Bronchial epithelial cell (primary cell): ENCODE measurements at places on chromosomes 5 and 9.

DNA sequence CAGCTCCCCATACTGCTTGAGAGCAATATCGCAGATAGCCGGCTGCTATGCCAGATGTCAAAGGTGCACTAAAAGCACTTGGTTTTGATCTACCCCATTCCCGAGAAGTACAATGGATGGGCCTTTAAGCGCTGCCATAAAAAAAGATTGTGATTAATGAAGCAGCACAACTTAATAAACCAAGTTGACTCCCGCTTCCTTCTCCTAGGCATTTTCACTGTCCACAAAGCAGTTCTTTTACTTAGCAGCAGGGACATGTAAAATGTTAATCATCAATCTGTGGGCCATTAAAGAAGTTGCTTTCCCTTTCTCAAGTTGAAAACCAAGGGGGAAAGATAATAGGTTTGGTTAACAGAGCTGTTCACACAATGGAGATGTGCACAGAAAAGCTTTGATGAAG lies 176.4 kb downstream of the TRPM6 start:
- DNase-seq, result no peak

DNA sequence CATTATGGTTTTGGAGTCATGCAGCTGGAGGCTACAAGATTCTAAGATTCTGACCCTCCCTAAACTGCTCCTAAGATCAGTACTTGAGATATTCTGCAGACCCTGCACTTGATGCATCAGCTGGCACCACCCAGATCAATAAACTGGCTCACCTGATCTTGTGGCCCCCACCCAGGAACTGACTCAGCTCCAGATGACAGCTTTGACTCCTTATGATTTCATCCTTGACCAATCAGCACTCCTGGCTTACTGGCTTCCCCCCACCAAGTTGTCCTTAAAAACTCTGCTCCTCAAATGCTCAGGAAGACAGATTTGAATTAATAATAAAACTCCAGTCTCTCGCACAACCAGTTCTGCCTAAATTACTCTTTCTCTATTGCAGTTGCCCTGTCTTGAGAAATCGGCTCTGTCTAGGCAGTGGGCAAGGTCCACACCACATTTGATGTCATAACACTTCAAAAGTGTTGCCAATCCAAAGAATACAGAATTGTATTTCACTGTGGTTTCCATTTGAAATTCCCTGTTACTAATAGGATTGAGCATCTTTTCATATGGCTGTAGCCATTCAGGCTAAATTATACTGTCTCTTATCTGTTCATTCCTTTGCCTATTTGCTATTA lies 14.8 kb upstream of the SLC30A5 start:
- peak; percentile 64 for DNase-seq

DNA sequence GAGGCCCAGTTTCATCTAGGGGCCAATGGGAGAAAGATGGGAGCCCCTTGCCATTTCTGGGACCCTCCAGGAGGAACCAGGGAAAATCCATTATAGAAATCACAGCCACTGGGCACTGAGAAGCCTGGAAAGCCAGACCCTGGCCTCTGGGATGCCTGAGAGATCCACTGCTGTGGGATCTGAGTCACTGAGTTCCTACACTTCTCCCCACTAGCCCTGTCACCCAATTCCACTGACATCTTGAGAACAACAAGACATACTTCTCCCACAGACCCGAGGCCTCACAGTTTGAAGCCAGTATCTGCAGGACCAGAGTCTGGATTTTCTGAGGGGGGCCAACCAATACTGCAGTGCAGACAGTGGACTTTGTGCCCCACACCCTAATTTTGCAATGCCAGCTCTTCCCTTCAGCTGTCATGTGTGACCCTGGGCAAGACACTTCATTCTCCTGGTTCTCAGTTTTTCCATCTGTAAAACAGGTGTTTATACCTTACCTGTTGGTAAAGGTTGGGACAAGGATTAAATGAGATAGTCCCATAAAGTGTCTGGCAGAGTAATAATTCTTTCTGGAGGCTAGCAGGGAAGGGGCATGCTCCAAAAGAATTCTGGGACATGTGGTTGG lies 46.5 kb downstream of the CXXC5 start:
- DNase-seq, result no peak

DNA sequence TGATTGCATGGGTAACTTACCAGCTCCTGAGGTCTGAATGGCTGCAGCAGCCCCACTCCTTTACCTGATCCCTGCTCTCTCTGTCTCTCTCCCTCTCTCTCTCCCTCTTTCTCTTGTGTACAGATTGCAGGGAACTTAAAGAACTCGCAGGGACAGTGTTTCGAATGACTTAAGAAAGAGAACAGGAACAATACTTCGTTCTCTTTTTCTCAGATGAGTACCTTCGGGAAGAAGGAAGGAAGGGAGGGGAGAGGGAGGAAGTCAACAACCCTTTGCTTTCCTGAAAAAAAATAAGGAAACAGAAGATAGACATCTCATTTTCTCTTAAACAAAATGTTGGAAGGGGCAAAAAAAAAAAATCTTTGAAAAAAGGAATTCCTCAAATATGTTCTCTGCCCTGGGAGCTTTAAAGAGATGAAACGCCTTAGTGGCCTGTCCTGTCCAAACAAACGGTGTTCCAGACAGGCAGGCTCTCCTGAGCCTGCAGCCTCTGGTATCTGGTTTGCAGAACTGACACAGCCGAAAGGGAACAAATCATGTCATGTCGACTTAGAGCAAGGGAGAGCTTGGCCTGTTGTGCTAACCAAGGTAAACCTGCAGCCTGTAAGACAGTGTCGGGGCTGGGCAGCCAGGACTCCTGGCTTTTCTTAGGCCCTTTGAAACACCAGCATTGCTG lies at the start of gene ZNF366:
TSS of gene ZNF366 (minus strand) at position 180 of the 676 bp plus-strand sequence. CDS start 45,914 bp downstream, outside the sequence.
- no peak for DNase-seq

- no peak for DNase-seq
Observed at GRCh38 chr5:15554542-15554941, 54.6 kb downstream of the FBXL7 start.

DNA sequence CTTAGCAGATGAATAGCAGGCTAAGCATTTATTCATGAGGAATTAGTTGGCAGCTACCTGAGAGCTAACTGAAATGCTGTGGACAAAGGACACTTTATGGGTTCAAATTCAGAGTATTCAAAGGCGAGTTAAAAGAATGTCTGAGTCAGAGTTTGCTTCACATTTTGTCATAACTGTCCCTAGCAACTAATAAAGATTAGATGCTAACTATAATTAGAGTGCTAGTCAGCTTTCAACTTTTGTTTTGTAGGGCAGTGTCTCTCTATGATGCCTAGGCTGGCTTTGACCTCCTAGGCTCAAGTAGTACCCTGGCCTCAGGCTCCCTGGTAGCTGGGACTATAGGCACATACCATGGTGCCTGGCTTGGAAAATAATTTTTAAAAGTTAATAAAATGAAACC lies 4.6 kb downstream of the SMC5 start:
- DNase-seq, result peak; percentile 61

- DNase-seq, result no peak
Observed at GRCh38 chr5:9699681-9700080, 69.5 kb upstream of the TAS2R1 start.

- no peak for DNase-seq
Observed at GRCh38 chr5:110092955-110093785, 403.4 kb downstream of the MAN2A1 start.

DNA sequence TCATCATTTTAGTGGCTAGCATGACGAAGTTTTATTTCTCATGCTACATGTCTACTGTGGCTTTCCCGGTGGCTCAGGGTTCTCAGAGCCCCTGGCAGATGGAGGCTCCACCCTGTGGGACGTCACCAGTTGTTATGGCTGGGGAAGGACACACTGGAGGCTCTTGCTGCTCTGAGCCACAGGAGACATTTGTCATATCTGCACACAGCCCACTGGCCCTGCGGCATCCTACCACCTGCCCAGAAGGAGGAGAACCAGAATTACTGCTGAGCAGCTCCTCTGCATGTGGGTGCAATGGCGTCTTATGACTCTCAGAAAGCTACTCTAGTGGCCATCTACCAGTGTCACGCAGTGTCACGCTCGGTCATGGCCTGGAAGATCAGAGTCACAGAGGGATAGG lies 6.6 kb downstream of the OR13J1 start:
- no peak for DNase-seq

GRCh38 chr5:39616131-39616530 lies 191.4 kb upstream of the DAB2 start:
- no peak for DNase-seq
